ENCODE measurements at places on chromosomes 11 and 22.

DNA sequence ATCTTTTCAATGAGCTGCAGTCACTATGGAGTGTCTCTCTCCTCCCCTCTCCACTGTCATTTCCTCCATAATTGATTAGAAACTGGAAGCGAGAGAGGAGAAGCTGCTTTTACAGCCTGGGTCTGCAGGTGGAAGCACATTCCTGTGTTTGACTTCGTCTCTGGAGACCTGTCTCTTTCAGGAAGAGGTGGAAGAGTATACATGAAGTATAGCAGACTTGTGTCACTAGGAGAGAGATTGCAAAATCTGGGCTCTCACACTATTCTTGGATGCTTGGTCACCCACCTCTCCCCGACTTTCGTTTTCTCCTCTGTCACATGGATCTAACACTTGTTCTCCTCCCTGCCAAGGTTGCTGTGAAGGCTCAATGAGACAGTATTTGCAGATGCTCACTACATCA lies 323.3 kb downstream of the NTM start:
- no peak for DNase-seq

- DNase-seq, result no peak
Observed at GRCh38 chr11:65593518-65594414, 1.8 kb downstream of the KCNK7 start.

- no peak for DNase-seq
Observed at GRCh38 chr11:119807841-119808240, 78.8 kb upstream of the NECTIN1 start.

DNA sequence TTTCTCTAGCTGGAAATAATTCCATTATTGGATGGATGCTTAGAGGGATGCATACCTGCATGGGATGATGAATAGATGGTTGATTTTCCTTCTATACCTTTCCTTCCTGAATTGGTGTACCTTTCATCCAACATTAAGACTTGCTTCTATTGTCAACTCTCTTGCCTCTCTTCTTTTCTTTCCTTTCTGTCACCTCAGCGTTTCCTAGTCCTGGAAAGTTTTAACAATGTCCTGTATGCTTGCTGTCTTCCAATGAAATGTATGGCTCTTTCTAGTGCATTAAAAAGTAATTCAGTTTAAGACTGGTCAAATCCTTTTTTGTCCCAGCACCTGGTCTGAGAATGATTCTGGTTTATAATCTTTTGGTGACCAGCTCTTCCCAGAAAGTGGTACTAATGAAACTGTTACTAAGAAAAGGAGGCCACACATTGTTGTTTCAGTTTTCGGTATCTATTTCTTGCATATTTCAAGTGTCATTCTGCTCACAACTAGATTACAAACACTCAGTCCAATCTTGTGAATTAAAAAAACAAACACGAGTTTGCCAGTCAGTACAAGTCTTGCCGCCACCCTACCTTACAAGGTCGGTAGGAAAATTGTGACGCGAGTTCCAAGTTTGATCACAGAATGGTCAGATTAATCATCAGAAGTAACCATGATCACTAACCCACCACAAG lies 8.0 kb downstream of the POU2AF1 start:
- DNase-seq, result no peak

GRCh38 chr22:35804421-35804820 lies 86.7 kb downstream of the APOL5 start:
- DNase-seq, result no peak
